ENCODE measurements at places on chromosomes 3 and 15.

GRCh38 chr3:128426128-128426921, 40.4 kb downstream of the DNAJB8 start:
- peak; percentile 14 for DNase-seq

- DNase-seq: no peak
These were observed 32.4 kb downstream of the POC1A start for GRCh38 chr3:52121813-52122212.

- no peak for DNase-seq
These were observed 24.6 kb downstream of the GORASP1 start for GRCh38 chr3:39082666-39083313.

- peak; percentile 95 for DNase-seq
These were observed 104.8 kb upstream of the OSTN start for GRCh38 chr3:191094057-191094845.

DNA sequence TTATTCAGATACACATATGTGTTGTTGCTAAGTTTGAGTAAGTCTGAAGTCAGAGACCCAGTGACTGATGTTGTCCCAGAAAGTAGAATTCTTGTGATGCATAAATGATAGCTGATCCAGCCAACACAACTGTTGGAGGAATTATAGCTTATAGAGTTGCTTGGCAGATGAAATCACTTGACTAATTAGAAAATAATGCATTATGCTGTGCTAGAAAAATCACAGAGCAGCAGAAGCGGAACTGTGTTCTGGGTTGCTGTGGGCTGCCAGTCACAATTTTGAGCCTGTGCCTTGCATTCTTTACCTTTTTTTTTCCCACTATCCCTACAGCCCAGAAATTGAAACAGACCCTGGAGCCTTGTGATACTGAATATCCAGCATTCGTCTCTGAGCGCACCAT, 90.0 kb upstream of the LRTM1 start:
- DNase-seq: peak; percentile 44

GRCh38 chr3:15427182-15427880, at the start of the genes EAF1 and METTL6:
Gene EAF1, plus strand, starts transcription at chr3:15427598. Its CDS starts 182 bp downstream, at chr3:15427780.
Gene METTL6, minus strand, starts transcription at chr3:15427544. Its CDS starts 1,033 bp downstream, at chr3:15426511.
- peak; percentile 74 for DNase-seq

- DNase-seq: peak; percentile 97
These were observed 21.6 kb downstream of the SPTSSB start for GRCh38 chr3:161349529-161350312.

DNA sequence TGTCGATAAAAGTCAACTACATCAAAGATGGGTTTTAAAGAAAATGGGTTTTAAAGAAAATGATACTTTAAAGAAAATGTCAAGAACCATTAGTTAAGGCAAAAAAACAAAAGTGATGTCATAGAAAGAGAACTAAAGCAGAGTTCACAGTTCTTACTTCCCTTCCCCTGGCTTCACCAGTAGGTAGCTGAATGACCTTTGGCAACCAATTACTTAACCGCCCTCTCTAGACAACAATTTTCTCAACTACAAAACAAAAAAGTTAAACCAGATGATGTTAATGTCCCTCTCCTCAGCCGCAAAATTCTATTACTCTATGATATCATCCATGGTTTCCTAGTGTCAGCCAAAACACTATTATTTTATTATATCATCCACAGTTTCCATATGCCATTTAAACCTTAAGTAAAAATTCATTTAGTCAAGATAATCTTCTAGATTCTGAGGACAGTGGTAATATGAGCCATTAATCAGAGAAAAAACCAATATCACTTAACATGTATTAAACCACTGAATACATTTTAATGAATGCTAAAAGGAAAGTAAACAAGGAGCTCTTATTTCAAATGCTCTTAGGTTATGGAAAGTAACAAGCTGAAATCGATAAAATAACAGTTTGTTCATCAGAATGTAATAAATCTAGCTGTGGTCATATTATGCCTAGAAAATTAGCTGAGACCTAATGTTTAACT, 13.1 kb downstream of the RYK start:
- peak; percentile 82 for DNase-seq

GRCh38 chr3:179196098-179196497, 47.9 kb downstream of the PIK3CA start:
- peak; percentile 76 for DNase-seq

DNA sequence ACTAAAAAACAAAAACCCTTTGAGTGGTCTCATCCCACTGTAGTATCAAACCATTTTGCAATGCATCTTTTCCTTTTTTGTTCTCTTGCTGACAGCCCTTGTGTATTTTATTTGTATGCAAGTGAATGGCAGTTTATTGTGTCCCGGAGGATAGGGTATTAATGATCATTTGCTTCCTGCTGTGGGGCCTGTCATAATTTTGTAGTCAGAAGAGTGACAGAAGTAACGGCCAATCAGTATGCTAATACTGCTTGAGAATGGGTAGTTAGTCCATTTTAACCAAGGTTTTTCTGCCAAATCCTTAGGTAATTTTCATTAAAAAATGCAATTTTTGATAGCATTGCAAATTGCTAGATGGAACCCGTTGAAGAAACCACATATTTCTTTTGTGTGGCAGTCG, 75.5 kb upstream of the PLSCR5 start:
- peak; percentile 2 for DNase-seq

DNA sequence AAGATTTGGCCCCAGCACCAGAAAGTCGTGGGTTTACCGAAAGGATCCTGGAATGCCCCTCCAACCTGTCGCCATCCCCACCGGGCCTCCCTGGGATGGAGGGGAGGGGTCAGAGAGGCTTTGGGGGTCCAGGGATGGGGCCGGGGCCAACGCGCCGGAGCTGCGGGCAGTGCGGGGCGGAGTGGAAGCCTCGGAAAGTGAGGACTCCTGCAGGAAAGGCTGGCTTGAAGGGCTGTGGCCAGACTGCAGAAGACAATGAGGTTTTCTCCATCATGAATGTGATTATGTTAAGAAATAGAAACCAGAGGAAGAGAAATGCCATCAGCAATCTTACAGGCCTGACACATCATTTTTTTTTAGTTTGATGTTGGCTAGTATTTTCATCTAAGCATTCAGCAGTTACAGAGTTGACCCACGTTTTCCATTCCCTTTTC, 738 bp downstream of the YEATS2 start:
- DNase-seq: peak; percentile 39
